T-cell (primary cell): ENCODE measurements at places on chromosomes 1 and 21. TPM values are rescaled to one million over a fixed set of nuclear protein-coding genes. Genes with fewer than 3 reads are reported as not detected.

GRCh38 chr1:118963456-118964430 is 24.4 kb downstream of the TBX15 start:
- DNase-seq, result no peak

- DNase-seq, result no peak
Observed at GRCh38 chr1:167563579-167564246, 10.2 kb upstream of the CREG1 start.

Gene PEAR1
- total RNA-seq, result 0.46 TPM

- no peak for DNase-seq
Observed at GRCh38 chr1:221698579-221699349, 43.1 kb downstream of the DUSP10 start.

Gene SLC9C2
- not detected for total RNA-seq

Gene MOV10
- 103 TPM for total RNA-seq

Gene TP73
- total RNA-seq, result 0.21 TPM

DNA sequence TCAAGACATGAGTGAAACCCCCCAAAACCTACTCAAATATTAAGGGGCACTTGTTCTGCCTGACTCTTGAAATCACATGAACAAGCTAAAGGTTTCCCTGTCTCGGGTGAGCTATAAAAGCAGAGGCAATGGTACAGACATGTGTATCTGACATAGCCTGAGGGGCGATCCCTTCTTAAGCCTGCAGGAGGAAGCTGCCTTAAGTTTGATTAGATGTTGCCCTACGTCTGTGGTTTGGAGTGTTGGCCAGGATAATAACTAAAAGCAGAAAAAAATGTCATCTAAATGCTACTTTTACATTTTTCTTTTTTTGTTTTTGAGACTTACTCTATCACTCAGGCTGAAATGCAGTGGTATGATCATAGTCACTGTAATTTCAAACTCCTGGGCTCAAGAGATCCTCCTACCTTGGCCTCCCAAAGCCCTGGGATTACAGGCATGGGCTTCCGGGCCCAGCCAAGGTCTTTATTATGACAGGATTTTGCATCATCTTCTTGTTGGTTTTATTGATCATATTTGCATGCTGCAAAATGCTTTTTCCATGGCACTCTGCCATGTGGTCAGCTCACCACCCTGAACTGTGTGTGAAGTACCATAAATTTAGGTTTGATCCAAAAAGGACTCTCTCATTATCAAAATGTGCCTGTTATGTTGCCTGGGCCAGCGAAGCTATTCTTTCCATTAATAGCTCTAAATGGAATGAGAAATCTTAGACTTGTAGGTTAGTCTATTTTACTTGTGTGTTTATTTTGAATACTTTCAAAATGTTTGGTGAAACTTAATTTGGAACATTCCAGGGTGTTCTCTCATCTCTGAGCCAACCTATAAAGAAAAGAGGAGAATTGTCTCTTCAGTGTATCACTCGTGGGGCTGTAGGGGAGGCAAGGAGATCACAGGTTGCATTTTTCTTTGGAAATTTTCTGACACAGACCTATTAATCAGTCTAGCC is 15.0 kb upstream of the HMGN1 start:
- no peak for DNase-seq
